ENCODE measurements at places on chromosomes 7 and 10.

DNA sequence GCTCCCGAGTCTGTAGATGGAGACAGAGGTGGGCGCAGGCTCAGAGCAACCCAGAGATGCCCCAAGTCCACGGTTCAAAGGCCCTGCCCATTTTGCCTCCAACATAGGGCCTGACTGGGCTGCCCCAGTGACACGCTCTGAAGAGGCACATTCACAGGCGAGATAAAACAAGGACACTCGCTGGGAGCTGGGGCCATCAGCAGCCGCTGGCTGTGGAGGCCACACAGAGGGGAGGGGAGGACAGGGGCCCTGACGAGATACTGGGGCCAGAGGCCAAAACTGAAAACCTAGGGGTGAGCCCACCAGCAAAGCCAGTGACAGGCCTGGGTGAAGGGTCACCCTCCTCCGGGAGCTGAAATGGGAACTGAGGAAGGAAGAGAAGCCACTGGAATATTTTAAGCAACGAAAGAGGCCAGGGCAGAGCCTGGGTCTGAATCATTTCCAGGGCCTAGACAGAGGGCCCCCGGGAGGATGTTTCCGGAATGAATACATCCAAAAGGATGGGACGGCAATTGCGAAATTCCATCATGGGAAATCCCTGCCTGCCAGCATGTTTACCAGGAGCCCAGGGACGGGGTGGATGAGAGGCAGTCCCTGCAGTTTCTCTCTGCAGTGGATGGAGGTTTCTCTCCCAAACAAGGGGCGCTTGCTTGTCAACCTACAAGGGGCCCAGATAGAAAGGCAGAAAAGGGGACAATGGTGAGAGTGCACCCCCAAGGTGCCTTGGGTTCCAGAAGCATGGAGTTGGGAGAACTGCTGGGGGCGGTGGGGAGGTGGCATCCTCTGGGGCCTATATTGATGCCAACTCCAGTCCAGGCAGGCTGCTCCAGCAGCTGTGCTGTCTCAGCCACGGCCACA, 29.0 kb upstream of the HSPA12A start:
- DNase-seq, result peak; percentile 7

DNA sequence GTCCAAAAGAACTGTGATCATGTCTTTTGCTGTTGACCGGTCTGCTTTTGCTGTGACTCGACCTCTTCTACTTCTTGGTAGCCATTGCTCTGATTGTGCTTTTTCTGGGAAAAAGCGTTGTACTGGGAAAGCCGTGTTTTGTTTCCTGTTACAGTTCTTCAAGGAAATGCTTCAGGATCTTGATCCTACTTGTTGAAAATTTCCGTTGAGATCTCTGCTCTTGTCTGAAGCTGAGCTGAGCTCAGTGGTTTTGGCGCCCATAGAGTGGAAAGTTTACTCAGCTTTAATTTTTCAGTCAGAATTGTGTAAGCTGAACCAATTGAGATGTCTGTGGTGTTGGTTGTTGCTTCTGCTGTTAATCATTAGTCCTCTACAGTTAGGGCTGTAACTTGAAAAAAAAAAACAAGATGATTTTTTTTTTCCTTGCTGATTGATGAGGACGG, 302.2 kb downstream of the CCDC3 start:
- DNase-seq, result no peak

DNA sequence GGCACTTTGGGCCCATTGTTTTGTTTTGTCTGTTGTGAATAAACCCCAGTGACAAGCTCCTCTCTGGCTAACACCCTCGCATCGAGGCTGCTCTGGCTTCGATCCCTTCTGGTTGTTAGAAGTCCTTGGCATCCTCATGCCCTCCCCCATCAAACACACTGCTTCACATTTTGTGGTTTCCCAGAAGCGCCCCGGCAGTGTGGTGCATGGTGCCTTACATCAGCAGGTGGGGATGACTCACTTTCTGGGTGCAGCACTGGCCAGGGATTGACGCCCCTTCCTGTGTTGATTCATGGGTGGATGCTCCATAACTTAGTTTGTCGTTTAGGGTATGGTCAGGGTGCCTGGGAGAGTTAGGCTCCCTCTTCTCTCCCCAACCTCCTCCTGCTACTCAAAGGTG, 51.4 kb downstream of the PLPP4 start:
- no peak for DNase-seq

DNA sequence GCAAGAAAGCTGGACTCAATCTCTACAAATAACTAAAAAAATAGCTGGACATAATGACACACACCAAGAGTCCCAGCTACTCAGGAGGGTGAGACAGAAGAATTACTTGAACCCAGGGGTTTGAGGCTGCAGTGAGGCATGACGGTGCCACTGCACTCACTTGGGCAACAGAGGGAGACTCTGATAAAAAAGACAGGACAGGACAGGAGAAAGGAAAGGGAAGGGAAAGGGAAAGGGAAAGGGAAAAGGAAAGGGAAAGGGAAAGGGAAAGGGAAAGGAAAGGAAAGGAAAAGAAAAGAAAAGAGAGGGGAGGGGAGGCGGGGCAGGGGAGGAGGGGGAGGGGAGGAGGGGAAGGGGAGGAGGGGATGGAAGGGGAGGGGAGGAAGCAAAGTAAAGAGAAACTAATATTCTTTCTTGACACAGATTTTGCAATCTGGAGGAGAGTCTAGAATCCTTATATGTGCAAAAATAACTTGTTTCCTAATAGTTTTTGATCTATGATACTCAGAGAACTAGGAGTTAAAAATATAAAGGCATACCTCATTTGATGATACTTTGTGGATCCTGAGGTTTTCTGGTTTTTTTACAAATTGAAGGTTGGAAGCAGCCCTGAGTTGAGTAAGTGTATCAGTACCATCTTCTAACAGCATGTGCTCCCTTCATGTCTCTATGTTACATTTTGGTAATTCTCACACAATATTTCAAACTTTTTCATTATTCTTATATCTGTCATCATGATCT, 8.0 kb downstream of the SAR1A start:
- no peak for DNase-seq

GRCh38 chr7:47440320-47440719, 141.6 kb downstream of the TNS3 start:
- no peak for DNase-seq

DNA sequence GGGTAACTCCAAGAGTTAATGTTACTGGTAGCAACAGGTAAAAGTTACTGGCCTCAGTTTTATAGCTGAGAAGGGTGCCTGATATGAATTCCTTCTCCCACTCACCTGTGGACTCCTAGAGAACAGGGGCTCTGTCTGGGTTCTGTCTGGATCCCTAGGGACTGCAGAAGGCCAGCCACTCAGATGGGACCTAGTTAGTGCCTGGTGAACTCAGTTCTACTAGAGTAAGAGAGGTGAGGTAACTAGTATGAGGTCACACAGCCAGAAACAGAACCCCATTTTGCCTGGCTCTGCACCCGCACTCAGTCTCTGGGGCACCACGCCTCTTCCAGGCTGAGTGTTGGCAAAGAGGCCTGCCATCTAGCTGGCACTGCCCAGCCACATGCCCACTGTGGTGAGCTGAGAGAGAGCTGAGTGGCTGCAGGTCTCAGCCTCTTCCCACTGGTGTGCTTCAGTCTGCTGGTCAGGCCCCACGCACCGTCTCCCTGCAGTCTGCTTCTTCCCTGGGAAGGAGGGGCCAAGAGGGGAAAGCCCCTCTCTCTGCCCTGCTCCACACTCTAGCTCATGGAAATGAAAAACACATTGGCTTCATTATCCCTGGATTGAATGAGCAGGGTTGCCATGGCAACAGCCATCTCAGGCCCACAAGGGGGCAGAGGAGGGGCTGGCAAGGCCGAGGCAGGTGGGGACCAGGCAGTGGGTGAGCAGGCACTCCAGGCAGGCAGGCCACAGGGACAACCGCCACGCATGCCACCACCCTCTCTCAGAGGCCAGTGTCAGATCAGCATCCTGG, 110.6 kb downstream of the ZMIZ1 start:
- DNase-seq, result no peak

GRCh38 chr7:38129579-38129978, 48.5 kb upstream of the STARD3NL start:
- DNase-seq, result no peak

GRCh38 chr10:71233482-71233892, 21.1 kb downstream of the UNC5B start:
- no peak for DNase-seq

GRCh38 chr10:51462076-51462779, 237.2 kb downstream of the CSTF2T start:
- no peak for DNase-seq

GRCh38 chr7:2110610-2111396, 121.9 kb downstream of the MAD1L1 start:
- DNase-seq, result no peak

- no peak for DNase-seq
Observed at GRCh38 chr10:80444646-80445319, 9.3 kb upstream of the TSPAN14 start.

GRCh38 chr10:128097783-128098182, 28.4 kb downstream of the MKI67 start:
- no peak for DNase-seq

DNA sequence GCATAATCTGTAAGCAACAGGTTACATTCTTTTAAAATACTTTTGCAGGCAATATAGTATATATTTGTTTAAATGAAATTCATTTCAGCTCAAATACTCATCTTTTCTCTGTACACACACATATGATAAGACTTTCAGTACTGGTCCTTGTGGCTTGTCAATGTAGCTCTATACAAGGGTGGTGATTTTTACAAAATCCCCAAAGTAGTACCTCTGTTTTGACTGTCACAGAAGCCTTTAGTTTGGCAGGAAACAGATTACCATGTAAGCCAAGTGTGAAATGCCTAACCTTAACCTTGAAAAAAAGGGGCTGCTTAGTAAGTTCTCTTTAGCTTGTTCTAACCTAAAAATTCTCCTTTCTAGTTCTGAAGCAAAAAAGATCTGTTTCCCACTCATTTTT, 87.9 kb downstream of the KCND2 start:
- no peak for DNase-seq

DNA sequence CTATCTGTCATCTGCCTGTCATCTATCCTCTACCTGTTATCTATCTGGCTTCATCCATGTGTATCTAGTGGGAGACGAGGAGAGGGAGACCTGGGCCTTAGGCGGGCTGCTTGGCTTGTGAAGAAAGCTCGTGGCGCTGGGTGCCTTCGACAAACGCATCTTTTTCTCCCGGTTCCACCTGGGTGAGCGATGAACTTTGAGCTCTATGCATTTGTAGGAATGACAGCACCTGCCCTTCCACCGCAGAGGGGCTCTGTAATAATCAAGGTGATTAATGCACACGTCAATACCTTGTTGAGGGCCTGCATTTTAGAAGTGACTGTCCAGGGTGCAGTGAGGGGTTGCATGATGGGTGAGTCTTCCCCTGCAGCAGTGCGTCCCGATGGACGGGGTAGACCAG, 2.6 kb upstream of the VIPR2 start:
- no peak for DNase-seq

DNA sequence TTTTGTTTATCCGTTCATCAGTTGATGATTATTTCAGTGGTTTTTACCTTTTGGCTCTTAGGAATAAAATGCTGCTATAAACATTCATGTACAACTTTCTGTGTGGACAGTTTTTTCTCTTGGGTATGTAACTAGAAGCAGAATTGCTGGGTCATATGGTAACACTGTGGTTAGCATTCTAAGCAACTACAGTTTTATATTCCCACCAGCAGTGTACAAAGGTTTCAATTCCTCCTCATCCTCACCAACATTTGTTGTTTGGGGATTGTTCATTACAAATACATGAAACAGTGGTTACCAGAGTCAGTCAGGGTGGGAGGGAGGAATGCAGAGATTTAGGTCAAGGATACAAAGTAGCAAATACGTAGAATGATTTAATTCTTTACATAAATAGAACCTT, 97.0 kb downstream of the NPSR1 start:
- no peak for DNase-seq

DNA sequence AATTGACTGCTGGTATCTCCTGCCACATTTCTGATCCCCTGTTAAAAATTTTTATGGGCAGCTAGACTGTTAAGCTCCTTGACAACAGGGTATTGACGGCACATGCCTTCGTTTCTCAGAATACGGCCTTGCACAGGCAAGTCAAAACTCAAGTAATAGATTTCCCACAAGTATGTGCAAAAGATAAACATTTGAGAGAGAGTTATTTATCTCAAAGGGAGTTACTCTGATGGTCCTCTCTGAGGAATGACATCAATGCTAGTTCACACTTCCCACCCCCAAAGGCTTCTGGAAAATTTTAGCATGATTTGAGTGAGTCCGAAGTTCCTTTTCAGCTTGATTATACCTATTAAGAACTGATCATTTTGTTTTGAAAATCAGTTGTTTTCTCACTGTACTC, 71.9 kb downstream of the JCAD start:
- DNase-seq, result no peak

GRCh38 chr10:44043646-44044375, 341.1 kb downstream of the CXCL12 start:
- no peak for DNase-seq

GRCh38 chr10:91778485-91778884, 19.7 kb upstream of the TNKS2 start:
- no peak for DNase-seq

DNA sequence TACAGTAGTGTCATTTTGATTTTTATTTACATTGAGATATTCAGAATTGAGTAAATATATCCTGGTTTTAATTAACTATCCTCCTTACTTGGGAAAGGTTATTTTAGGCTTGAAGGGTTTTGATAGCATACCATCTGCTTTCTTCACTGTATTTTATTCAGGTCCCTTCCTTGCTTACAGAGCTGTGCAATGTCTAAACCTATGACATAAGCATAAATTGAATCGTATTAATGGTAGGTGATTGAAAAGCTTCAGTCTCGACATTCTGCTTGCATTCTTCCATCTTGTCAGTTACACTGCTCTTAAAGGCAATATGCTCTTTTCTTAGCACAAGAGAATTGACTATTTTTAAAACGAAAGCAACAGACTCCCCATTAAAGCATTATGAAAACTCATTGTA, 102.5 kb downstream of the ARID5B start:
- DNase-seq, result no peak

- no peak for DNase-seq
Observed at GRCh38 chr10:75234683-75235374, 928 bp downstream of the COMTD1 start.

GRCh38 chr10:88314362-88314761, 268.8 kb downstream of the RNLS start:
- DNase-seq, result no peak

DNA sequence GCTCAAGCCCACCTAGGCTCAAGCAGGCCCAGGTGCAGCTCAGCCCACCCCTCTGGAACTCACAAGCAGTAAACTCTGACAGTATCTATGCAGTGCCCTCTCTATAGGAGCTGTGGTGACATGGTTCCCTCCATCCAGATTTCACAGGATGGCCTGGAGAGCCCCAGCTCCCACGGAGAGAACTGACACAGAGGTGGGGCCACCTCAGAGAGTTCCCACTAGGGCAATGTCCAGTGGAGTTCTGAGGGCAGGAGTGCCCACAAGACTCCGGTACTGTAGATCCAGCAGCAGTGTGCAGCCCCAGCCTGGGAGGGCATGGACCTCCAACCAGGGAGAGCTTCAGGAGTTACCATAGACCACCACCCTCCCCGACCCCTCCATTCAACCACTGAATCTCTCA, 37.3 kb upstream of the CNPY1 start:
- DNase-seq, result no peak

GRCh38 chr7:101140746-101141382, 13.4 kb upstream of the AP1S1 start:
- DNase-seq, result no peak

- DNase-seq, result no peak
Observed at GRCh38 chr10:110241407-110241806, 34.0 kb downstream of the MXI1 start.

GRCh38 chr10:43316988-43317387, 50.1 kb upstream of the RASGEF1A start:
- DNase-seq, result no peak

- no peak for DNase-seq
Observed at GRCh38 chr10:44020322-44021111, 364.4 kb downstream of the CXCL12 start.

Data from esophagus squamous epithelium (tissue), 5 donors.